GOT3 (cell line): ENCODE measurements at places on chromosomes 2 and 18.

- no peak for DNase-seq
Observed at GRCh38 chr2:229673676-229674075, 40.7 kb downstream of the DNER start.

GRCh38 chr18:11163665-11164064 lies 14.3 kb upstream of the PIEZO2 start:
- no peak for DNase-seq

- DNase-seq, result no peak
Observed at GRCh38 chr2:210899131-210899530, 342.7 kb downstream of the CPS1 start.

- no peak for DNase-seq
Observed at GRCh38 chr18:27967913-27968824, 208.8 kb downstream of the CDH2 start.

DNA sequence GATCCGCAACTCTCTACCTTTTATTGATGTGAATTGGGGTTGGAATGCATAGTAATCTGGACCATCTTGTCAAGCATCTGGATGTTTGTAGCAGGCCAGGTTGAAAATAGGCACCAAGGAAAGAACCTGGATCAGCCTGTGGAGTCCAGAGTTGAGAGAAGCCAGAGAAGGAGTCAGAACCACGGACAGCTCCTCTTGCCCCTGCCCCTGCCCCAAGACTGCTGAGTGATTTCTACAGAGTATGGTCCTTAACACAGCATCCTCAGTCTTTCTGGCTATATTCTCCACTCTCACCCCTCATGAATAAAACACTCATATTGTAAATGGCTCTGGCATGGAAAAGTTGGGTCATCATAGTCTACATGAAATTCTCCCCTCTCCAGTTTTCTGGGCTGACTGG lies 154.6 kb downstream of the LOXHD1 start:
- no peak for DNase-seq

DNA sequence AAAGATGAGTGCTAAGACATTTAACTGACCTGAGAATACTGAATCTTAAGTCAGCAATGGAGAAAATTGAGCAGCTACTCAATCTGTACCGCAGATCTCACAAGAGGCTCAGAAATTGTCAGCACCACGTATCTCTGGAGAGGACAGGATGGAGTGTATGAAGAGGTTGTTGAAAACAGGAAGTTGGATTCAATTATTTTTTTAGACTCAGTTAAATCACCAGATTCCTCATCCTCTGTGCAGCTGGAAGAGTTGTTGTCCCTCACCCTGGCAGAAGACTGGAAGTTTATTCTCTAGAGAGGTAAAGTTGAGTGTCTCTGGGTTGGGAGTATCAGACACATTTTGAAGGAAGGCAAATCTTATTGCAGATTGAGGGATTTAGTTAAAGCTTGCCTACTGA lies 114.9 kb upstream of the NT5C1B start:
- no peak for DNase-seq

GRCh38 chr2:8922431-8922830 lies 81.1 kb downstream of the MBOAT2 start:
- no peak for DNase-seq

DNA sequence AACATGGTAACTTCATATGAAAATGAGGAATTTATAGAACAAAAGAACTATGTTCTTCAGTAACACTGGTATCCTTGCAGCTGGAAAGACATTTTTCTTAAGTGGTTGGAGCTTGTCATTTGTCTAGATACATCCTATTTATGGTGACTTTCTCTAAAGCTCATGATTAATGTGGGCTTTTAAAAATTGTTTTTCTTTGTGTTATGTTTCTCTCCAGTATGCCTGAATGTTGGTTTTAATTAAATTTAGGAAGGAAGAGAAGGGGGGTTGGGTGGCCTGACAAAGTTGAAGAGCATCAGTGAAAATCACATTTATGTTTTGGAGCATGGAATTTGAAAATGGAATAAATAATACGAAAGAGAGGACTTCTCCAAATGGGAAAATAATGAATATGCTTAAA lies 457.1 kb upstream of the ETAA1 start:
- DNase-seq, result no peak

- DNase-seq, result no peak
Observed at GRCh38 chr18:70382017-70382416, 93.2 kb downstream of the SOCS6 start.

DNA sequence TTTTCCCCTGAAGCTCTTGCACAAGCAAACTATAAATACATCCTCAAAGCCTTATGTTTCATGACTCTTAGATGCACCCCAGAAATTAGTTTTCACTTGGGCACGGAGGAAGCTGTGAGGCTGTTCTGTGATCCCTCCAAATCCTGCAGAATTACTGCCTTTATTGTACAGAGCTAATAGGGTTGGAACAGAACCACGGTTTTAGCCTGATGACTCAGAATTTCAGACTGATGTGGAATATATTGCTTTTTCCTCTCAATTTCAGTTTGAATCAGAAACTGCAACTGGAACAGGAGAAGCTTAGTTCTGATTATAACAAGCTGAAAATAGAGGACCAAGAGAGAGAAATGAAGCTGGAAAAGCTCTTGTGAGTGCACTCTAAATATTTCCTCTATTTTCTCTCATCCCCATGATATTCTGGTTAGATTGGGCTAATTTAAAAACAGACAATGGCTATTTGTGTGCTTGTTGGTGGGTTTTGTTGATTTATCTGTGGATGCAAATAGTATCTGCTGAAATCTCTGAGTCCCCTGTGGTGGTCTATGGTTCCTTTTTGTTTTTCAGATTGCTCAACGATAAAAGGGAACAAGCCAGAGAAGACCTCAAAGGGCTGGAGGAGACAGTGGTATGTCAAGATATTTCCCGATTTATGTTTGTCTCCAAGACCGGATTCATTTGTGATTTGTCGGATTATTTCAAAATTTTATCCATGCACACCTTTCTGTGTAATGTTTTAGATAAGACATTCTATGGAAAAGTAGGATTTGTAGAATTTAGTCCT lies 38.2 kb upstream of the LYPD6B start:
- no peak for DNase-seq

DNA sequence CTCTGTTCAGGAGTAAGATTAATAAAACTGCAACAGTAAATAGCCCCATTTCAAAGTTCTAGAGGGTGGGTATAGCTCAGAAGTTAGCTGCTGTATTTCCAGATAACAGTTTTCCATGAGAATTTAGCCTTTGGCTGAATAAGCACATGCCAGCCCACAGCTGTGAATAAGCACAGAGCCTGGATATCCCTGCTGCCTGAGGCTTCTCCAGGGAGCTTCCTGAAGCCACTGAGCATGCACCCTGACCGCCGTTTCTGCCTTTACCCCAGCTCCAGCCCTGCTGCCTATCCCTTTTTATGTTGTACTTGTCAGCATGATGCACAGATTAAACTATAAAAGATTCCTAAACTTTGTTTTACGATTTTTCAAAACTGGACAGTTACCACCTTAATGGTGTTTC lies 85.3 kb downstream of the FEZ2 start:
- no peak for DNase-seq

GRCh38 chr2:72220170-72220569 lies 72.5 kb upstream of the CYP26B1 start:
- DNase-seq, result no peak

DNA sequence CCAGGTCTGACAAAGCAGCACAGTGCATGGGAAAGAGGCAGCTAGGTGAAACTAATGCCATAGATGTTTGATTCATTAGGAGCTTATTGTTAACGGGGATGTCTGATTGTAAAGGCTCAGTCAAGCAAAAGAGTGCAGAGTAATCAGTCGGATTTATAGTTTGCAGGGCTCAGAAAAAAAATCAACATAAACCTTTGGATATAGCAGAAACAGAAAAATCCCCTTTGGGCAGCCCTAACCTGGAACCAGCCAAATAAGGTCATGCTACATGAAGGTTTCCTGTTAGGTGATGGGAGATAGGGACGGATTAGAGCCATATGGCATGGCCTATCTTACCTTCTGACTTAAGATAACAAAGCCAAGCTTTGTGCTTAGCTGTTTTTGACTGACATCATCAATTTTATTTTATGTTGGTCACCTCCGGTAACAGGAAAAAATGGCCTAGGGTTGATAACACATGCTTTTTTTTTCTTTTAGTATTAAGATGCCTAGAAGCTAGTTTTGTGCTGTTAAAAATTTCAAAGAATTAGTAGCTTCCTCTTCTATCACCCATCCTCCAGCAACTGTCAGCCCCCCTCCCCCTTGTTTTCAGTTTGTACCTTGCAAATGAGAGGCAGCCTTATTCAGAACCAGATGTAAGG lies 60.7 kb upstream of the ZEB2 start:
- no peak for DNase-seq

- no peak for DNase-seq
Observed at GRCh38 chr2:216711348-216711747, 16.0 kb upstream of the IGFBP5 start.

GRCh38 chr2:110101280-110101844 lies 14.3 kb downstream of the MALL start:
- DNase-seq, result peak; percentile 86

DNA sequence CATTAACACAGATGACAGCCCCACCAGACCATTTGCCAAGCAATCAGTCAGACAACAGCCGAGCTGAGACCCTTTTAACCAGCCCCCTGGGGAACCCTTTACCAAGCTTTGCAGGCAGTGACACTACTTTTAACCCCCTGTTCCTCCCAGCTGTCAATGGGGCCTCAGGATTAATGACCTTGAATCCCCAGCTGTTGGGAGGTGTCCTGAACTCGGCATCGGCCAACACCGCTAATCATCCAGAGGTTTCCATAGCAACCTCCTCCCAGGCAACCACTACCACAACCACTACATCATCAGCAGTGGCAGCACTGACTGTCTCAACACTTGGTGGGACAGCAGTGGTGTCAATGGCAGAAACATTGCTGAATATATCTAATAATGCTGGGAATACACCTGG lies 160.9 kb upstream of the EPC2 start:
- DNase-seq, result no peak

GRCh38 chr2:182949572-182950189 lies 83.2 kb upstream of the FRZB start:
- no peak for DNase-seq

GRCh38 chr2:230414302-230414701 lies 1.7 kb upstream of the SP100 start:
- no peak for DNase-seq

DNA sequence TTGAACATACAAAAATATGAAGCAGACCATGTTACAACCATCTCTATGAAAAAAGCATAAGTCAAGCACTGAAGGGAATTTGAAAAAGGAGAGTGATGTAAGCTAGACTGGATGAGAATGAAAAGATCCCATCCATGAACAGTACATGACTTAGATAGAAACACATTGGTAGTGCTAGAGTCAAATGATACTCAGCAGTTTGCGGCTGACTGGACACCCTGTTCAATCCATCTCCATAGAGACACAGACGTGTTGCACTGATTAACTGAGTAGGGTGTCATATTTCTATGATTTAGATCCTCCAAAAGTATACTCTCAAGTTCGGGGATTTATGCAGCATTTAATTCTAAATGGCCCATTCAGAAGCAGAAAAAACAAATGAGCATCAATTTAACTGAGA lies 674.3 kb upstream of the NRXN1 start:
- no peak for DNase-seq

DNA sequence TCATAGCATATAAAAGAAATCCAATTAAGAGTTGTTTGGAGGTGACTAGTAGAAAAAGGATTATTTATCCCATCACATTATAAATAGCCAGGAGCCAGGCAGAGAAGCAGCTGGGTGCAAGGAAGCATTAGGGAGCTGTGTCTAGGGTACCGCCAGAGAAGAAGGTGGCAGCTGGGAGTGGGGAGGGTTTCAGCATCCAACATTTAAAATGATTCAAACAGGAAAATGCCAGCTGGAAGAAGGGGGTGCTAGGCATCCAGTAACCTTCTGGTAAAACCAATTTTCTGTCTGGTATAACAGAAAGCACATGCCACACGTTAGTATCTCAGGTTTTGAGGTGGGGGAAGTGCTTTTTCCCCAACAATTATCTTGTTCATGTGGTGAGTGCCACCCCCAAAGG lies 452.4 kb downstream of the ZEB2 start:
- DNase-seq, result no peak

DNA sequence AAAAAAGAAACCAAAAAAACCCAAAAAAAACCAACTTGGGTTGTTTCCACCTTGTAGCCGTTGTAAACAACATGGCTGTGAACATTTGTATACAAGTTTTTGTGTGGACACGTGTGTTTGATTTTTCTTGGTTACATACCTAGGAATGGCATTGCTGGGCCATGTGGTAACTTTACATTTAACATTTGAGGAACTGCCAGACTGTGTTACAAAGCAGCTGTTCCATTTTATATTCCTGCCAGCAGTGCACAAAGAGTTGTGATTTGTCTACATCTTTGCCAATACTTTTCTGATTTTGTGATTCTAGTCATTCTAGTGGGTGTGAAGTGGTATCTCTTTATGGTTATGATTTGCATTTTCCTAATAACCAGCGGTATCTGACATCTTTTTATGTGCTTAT lies 22.5 kb downstream of the LPIN1 start:
- no peak for DNase-seq

DNA sequence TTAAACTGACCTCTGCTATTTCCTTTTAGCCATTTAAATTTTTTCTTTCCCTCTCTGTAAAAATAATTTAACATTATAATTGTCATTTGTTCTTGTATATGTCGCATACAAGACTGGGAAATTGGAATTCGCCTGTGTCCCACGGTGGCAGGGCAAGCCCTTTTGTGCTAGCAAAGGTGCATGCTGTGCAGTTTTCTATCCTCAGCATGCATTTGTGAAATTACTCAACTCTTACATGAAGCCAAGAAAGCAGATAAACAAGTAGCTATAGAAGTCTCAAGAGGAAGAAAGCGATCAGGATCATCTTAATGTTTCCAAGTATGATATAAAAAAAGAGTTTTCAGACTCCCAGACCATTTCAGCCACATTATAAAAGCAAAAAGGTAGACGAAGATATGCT lies 392.6 kb upstream of the CHST9 start:
- DNase-seq, result no peak

DNA sequence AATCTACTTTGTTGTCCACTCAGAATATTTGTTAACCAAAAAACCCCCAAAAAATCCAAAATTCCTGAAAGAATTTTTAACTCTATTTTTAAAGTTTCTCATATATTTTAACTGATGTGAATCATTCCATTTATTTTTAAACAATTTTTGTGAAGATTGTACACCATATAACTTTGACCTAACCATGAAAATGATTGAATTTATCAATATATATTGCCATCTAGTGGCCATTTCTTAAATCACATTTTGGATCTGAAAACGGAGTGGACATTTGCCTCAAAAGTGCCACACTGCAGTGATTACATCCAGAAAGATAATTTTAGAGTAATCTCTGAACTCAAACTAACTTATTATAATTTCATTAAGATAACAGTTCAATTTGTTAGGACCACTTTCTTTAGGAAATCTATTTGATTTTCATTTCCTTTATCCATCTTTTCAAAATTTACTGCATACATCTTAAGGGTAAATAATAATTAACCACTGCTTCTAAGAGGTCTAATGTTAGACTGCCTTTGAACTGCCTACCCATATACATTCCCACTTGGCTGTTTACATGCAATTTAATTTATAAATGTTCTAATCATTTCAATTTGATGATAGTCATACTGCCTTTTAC lies 71.1 kb downstream of the DSC3 start:
- DNase-seq, result no peak

GRCh38 chr2:166464187-166464586 lies 29.9 kb downstream of the SCN7A start:
- no peak for DNase-seq
